ENCODE measurements at places on chromosomes 16 and 17. TPM values are rescaled to one million over a fixed set of nuclear protein-coding genes. Genes with fewer than 3 reads are reported as not detected.

The MIEN1 gene
- total RNA-seq: 65.3 TPM

The CLEC18A gene
- total RNA-seq: 0.74 TPM

The SDR42E2 gene
- not detected for total RNA-seq

The MPO gene
- 0.50 TPM for total RNA-seq

The KCNAB3 gene
- 0.74 TPM for total RNA-seq

The NPIPA2 gene
- 1.1 TPM for total RNA-seq

The HSPB9 gene
- 0.21 TPM for total RNA-seq

The CRHR1 gene
- total RNA-seq: not detected

The MILR1 gene
- total RNA-seq: 5.6 TPM

The CCL3 gene
- 1.0 TPM for total RNA-seq

The GDPD3 gene
- 3.5 TPM for total RNA-seq

The CHD3 gene
- total RNA-seq: 37.3 TPM

The MEOX1 gene
- total RNA-seq: 4.2 TPM

The GAS7 gene
- total RNA-seq: 200 TPM

GRCh38 chr17:44593156-44593555 is 35.9 kb downstream of the FZD2 start:
- DNase-seq: no peak

DNA sequence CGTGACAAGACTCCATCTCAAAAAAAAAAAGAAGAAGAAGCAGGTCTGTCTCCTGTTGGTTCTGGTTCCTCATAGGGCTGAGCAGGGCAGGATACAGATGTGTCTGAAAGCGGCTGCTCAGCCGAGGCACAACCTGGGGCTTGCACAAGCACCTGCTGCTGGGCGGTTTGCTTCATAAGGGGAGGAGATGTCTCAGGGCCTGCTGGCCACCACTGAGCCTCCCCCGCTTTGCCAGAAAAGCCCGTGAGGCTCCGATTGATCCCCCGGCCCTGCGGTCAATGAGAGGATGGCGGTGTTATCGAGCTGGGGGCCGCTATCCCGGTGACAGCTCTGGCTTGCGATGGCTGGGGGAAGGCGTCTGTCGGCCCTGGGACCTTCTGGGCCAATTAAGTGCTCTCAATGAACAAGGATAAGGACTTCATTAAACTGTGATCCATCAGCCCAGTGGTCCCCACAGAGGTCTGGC is 162.0 kb downstream of the SDK2 start:
- no peak for DNase-seq

GRCh38 chr16:23369416-23369815 is 67.3 kb downstream of the SCNN1B start:
- DNase-seq: no peak

DNA sequence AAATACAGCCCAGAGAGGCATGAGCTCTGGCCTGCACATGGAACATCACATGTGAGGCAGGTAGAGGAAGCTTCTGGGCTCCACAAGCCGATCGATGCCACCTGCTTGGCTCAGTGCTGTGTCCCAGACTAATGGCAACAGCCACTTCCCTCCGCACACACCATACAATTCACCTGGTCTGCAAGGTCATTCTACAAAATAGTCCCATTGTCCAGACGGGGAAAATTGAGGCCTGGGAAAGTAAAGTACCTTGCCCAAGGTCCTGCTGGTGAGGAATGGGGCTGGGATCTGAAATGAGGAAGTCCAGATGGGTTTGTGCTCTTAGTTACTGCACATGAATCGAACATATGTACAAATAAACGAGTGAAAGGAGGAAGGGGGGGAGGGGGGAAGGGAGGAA is 88.0 kb downstream of the LITAF start:
- no peak for DNase-seq

- no peak for DNase-seq
Measured at GRCh38 chr17:29760279-29761039, 137.7 kb upstream of the CORO6 start.

- DNase-seq: peak; percentile 36
Measured at GRCh38 chr17:73342541-73343167, 30.9 kb upstream of the CDC42EP4 start.

DNA sequence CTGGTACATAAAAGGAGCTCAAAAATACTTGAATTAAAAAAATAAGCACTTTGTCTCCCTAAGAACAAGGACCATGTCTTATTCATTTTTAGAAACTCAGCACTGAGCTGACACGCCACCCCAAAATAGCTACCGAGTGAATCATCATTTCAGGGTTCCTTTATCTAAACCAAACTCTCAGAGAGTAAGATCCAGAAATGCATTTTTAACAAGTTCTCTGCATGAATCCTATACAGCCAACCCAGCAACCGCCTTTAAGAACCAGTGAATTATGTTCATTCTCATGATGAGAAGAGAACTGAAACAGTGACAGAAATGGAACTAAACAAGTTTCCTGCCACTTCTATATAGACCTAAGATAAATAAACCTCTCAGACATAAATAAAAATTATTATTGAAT is 8.7 kb downstream of the C16orf87 start:
- DNase-seq: no peak

DNA sequence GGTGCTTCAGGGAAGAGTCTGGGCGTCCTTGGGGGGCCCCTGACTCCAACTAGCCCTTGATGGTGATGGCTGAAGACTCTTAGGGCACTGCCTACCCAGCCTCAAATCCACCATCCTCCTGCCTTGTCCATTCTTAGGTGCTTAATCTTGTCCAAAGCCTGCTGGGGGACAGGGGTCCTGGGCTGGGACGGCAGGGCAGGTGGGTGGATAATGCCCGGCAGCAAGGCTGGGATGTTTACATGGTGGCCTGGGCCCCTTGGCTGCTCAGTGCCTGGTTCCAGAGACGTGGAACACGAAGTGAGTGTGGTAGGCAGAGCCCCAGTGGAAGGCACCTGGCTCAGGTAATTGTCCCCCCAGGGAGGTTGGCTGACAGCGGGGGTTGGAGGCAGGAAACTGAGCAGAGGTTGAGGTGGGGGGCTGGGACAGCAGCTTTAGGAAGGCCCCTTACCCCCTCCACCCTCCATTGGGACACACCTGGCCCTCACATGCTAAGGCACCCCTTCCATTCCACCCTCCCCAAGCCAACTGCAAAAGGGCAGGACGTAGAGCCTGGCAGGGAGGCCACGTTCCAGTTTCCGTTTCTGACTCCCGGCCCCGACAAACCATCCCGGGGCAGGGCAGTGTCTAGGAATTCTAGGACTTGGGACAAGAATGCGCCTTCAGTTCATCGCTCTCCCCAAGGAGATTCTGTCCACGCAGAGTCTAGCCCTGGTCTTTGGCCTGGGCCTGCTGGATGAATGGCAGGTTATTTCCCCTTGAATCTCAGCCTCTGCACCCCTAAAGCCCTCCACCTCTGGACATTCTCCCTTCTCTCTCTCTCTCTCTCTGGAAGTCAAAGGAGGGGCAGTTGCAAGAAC is 1.9 kb downstream of the FOXJ1 start:
- peak; percentile 17 for DNase-seq

DNA sequence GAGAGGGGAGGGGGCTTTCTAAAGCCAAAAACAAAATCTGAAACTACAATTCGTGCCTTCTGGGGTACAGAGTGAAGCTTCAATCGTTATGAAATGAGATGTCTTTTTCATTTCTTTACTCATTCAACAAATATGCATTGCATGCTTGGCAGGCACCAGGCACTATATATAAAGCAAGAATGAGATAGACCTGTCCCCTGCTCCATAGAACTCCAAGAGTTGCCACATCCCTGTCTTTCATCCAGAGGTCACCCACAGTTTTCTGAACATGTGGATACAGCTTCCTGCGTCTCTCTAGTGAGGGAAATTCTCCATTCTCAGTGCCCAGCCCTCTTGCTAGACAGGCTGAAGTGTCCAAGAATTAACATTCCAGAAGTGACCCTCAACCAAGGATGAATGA is 343.2 kb upstream of the MAF start:
- DNase-seq: no peak

DNA sequence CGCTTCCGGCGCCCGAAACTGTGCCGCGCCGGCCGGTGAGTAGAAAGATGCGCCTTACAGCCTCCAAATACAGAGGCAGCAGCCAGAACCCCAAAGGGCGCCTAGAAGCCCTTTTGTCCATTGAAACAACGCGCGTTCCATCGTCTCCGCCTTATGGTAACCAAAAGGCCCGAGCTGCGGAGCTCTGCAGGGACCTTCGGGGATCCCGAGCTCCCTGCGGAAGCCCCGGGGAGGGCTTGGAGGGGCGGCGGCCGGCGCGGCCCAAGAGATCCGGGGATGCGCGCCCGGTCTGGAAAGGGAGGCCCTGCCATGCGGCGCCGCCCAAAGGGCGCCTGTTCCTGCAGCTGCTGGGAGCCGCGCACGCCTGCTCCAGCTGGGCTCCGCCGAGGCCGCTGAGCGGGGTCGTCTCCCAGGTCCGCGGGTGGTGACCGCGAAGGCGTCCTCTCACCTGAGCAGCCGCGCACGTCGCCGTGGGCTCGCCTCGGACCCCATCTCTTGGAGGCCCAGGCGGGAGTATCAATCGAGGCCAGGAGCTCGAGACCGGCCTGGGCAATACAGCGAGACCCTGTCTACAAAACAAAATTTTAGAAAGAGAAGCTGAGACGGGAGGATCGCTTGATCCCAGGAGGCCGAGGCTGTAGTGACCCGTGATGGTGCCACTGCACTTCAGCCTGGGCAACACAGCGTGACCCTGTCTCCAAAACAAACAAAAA is 742 bp upstream of the FBXO31 start:
- DNase-seq: peak; percentile 86

GRCh38 chr16:55035029-55035428 is 104.4 kb downstream of the IRX5 start:
- DNase-seq: peak; percentile 72

DNA sequence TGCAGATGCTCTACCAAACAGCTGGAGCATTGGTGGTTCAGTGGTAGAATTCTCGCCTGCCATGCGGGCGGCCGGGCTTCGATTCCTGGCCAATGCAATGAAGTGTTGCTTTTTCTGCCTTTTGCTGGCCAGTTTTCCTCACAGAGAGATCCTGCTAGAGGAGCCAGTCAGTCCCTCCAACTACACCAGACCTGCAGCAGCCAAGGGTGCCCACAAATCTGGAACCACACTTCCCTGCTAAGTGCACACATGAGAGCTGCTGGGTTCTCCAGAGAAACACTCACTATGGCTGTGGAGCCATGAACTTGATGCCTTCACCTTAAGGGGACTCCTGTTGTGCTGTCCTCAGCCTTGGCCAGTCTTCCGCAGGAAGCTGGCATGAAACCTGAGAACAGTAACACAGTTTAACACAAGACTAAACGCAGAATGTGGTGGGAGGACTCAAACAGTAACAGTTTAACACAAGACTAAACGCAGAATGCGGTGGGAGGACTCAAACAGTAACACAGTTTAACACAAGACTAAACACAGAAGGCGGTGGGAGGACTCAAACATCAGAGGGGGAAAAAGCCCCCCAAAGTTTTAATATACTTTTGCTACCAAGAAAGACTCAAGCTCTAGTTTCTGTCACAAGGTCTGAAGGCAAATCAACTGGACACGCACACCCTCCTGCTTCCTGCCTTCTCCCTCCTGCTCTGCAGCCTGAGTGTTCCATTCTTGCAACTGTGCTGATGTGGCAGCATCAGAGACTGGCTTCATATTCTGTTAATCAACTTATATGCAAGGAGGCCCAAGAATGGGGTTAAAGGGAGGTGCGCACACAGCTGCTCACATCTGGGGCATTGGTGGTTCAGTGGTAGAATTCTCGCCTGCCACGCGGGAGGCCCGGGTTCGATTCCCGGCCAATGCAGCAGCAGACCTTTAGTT is 12.0 kb downstream of the VAC14 start:
- peak; percentile 80 for DNase-seq

DNA sequence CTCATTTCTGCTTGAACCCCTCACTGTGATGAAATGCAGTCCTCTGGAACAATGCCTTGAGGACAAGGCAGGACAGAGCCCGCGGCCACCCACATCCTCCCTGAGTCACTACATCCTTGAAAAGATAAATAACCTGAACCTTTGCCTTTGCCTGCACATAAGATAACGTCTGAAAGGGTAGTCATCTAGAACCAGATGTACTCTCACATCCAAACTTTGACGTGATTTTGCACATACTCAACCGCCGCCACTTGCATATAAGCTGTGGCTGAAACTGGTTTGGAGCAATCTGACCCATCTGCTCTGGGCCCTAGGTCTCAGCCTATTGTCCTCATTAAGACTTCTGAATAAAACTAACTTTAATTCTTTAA is 252.1 kb downstream of the PHKB start:
- DNase-seq: no peak

- no peak for DNase-seq
Measured at GRCh38 chr16:50298075-50298460, 31.7 kb downstream of the ADCY7 start.

- peak; percentile 77 for DNase-seq
Measured at GRCh38 chr16:88387941-88388627, 5.3 kb downstream of the ZNF469 start.

GRCh38 chr17:14693382-14693781 is 392.5 kb downstream of the HS3ST3B1 start:
- DNase-seq: no peak

- no peak for DNase-seq
Measured at GRCh38 chr16:74773446-74774222, 986 bp downstream of the FA2H start.

DNA sequence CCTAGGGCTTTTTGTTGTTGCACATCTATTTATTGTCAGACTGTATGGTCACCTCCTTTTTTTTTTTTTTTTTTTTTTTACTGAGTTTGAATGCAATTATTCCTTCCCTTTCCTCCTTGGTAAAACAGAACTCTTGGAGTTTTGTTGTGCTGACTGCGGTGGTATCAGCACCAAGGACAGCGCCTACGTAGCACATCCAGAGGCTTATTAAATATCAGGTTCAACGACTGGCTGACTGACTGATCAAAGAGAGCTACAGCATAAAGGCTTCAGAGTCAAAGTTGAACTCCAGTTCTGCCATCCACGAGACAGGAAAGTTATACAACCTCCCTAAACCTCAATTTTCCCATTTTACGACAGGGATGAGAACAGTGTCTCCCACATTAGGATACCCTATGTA is 86.1 kb upstream of the RBFOX1 start:
- no peak for DNase-seq

DNA sequence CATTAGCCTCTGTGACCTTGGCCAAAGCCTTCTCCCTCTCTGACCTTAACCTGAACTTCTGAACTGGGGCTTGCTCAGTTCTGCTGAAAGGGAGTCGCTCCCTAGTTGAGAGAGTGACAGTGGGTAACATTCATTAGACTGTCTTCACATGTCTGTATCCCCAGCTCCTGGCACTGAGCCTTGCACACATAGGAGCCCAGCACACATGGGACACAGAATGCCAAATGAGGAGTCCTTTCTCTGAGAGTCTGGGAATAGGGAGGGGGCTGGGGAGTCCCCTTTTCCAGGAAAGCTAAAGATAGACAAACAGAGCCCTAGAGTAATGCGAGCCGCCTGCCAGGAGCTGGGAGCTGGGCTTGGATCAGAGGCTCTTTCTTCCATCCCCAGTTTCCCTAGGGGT is 2.5 kb downstream of the TAC4 start:
- peak; percentile 57 for DNase-seq

DNA sequence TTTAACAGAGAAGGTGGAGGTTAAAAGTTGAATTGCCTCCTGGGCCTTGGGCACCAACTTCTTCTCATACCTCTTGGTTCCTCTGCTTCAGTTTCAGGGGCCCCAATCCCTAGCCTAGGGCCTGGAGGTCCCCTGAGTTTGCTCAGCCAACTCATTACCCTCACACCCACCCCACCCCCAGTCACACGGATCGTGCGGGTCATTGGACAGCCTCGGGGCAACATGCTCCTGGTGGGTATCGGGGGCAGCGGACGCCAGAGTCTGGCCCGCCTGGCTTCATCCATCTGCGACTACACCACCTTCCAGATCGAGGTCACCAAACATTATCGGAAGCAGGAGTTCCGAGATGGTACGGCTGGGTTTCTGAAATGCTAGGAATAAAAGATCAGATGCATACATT is 36.0 kb upstream of the KDM6B start:
- DNase-seq: no peak

GRCh38 chr16:75065149-75065505 is 51.5 kb downstream of the LDHD start:
- no peak for DNase-seq

GRCh38 chr17:14168582-14168981 is 68.1 kb downstream of the CDRT15 start:
- DNase-seq: no peak

Data from right cardiac atrium (tissue), 5 donors.